ENCODE measurements at places on chromosomes 7 and 10.

- DNase-seq = no peak
These were observed 64.0 kb upstream of the CDK1 start for GRCh38 chr10:60714233-60714632.

DNA sequence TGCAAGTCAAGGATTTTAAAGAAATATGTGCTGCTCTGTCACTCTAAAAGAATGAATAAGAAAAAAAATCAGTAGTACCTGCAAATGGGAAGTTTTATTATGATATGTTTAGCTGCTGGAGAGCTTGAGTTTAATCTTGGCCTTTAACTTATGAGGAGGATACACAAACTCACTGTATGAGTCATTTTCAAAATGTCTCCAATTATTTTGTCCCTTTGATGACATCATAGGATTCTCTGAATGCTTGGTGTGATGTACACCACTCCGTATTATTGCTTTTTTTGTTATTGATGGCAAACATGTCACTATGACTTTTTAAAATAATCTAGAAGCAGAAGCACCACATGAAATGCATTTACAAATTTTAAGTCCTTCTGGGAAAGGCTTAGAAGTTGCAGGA, 125.8 kb downstream of the RALA start:
- no peak for DNase-seq

DNA sequence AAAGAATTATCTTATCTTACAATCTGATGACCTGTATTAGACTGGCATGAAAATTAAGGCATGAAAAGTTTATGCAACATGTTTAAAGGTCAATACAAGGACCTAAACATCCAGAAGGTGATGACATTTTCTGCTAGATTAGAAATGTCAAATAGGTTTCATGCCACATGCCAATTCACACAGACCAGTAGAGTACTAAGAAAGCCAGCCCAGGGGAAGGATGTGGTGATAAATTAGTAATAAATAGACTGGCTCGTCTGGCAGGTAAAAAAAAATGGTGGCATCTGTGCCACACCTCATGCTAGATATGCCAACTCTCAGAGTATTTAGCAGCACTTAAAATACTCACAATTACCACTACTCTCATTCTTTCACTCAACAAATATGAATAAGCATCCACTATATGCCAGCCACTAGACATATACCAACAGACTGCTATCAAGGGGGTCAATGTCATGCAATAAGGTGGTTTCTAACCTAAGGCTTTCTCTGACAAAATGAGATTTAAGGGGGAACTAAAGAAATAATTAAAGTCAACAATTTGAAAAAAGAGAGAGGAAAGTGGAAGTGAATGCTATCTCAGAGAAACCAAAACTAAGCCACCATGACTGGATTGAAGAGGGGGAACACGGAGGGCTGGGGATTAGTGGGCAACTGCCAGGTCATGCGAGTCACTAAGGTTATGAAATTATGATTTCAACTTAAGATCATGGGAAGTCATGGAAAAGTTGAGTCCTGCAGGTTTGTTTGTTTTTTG, 83.5 kb downstream of the SGMS1 start:
- DNase-seq = no peak

GRCh38 chr7:158957510-158957906, 101.2 kb downstream of the DYNC2I1 start:
- no peak for DNase-seq

DNA sequence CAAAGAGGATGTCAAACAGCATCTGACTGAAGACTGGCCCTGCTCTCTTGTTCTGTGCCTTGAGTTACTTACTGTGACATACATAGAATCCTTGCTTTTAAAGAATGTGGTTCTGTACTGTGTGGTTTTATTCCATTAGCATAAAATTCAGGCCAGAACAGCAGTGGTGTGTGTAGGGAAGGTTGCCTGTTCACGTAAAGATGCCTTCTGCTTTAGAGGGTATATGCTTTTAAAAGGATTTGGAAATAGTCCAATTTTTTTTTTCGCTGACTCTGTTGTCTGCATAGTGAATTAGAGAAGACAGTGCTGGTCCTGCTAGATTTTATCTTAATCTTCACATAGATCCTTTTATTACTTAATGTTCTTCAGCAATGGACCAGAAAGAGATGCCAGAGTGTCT, 470.8 kb upstream of the SEMA3A start:
- no peak for DNase-seq

GRCh38 chr10:86556532-86556931, 34.9 kb upstream of the WAPL start:
- DNase-seq = no peak

Measured in epithelial cell of prostate (primary cell).